Muscle of back (tissue), 13 donors: ENCODE measurements at places on chromosomes 6 and 20.
A peak's percentile ranks its signal among the peaks of the same experiment; 100 is the strongest.

- no peak for DNase-seq
Measured at GRCh38 chr6:165820934-165821333, 157.9 kb upstream of the PDE10A start.

- peak; percentile 87 for DNase-seq
Measured at GRCh38 chr6:108559884-108560462, 744 bp upstream of the FOXO3 start.

GRCh38 chr20:1876217-1876921 lies 18.8 kb upstream of the SIRPA start:
- no peak for DNase-seq

- DNase-seq: no peak
Measured at GRCh38 chr20:63955281-63955826, 862 bp downstream of the UCKL1 start.

DNA sequence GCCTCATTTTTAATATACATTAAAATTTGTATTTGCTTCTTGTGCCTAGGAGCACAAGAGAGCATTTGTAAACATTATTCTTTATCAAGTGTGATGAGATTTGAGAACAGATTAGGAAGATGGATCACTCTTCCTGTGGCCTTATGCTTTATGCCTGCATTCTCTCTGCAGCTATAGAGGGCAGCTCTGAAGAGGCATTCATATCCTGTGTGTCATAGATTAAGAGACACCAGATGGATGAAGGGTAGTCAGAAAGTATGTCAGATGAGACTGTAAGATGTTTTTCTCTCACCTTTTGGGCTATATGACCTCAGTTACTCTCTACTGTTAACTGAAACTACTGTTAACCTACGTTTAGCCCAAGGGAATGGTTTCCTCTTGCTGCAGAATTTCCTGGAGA lies 61.4 kb downstream of the DNAH8 start:
- no peak for DNase-seq

GRCh38 chr6:164095056-164095455 lies 680.5 kb downstream of the QKI start:
- no peak for DNase-seq

GRCh38 chr6:27931209-27931608 lies 19.0 kb upstream of the OR2B2 start:
- DNase-seq: no peak

- no peak for DNase-seq
Measured at GRCh38 chr6:116247285-116247684, 6.6 kb downstream of the TSPYL4 start.

GRCh38 chr6:106084989-106085691 lies 996 bp upstream of the PRDM1 start:
- no peak for DNase-seq

- DNase-seq: no peak
Measured at GRCh38 chr6:1855890-1856289, 246.2 kb downstream of the FOXC1 start.

GRCh38 chr20:11581271-11581670 lies 336.4 kb upstream of the BTBD3 start:
- no peak for DNase-seq
